ENCODE measurements at places on chromosomes 3 and 15.

DNA sequence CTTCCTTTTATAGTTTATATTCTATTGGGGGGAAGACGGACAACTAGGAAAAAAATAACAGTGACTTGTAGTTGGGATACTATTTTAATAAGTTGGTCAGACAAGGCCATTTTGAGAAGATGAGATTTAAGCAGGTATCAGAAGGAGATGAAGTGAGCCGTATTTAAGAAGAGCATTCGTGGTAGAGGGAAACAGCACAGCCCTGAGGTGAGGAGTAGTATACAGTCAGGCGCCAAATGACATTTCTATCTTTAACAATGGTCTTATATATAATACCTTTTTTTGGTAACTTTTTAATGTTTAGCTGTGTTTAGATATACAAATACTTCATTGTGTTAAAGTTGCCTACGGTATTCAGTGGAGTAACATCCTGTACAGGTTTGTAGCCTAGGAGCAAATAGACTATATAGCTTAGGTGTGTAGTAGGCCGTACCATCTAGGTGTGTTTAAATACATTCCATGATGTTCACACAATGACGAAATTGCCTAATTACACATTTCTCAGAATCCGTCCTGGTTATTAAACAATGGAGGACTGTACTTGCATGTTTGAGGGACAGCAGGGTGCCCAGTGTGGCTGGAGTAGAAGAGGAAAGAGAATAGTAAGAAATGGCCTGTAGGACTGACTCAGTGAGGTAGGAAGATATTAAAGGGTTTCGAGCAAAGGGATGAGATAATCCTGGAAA is 1.6 kb downstream of the NKTR start:
- peak; percentile 22 for DNase-seq

DNA sequence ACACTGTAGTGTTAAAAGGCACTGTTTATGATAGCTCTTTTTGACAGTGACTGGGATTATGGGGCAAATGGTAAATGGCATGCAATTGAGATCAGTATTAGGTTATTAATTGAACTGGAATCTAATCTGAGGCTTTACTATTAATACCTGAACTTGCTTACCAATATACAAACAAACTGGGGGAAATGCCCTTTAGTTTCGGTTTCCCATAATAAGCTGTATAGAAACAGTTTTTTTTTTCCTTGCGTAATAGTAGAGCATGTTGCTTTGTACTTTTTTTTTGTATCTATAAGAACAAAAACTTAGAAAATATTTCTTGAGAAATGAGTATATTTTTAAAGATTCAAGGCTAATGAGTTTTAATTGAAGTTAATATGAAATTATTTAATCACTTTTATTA is 95.0 kb downstream of the FNDC3B start:
- no peak for DNase-seq

- peak; percentile 41 for DNase-seq
Measured at GRCh38 chr3:123090728-123091531, 24.1 kb downstream of the PDIA5 start.

DNA sequence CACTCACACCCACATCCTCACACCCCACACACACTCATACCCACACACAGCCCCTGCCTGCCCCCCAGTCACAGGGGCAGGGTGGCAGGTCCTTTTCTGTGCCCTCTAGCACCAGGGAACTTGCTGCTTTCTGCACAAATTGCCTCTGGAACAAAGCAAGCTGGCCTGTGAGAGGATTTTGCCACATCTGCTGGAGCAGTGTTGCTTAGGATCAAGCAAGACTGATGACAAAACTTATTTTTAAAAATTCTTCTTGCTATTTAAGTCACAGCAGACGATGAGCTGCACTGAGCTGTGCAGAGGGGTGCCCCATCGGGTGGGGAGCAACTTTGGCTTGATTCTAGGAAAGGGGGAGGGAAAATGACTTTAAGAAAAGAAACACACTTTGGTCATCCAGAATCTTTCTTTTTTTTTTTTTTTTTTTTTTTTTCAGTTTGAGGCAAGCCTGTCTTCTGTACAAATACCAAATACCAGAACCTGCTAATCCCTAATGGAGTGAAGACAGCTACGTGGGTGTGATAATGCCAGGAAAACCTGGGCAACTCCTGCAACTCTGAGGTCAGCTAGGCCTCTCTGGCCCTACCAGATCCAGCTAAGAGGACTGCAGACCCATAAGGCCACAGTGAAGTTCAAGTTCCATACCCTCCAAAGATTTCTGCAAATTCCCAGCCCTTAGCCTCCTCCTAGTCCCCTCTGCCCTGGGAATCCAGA is 195.3 kb downstream of the ABHD5 start:
- no peak for DNase-seq

- DNase-seq, result no peak
Measured at GRCh38 chr15:99165956-99166689, 61.2 kb downstream of the SYNM start.

DNA sequence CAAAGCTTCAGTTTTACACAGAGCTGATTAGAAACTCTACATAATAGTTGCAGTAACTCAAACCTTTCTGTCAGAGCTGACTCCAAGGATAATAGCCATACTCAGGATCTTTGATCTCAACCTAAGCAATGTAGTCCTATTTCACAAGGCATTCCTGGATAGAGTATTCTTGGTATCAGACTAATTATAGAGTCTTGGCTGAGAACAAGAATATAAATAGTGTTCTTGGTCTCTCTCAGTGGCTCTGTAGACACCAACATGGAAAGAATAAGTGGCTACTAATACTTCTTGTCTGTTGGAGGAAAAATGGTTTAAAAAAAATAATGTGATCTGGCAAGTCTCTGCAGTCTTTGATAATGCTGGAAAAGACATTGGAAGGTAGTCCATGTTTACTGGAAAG is 55.7 kb downstream of the RIOX2 start:
- no peak for DNase-seq

- no peak for DNase-seq
Measured at GRCh38 chr3:63538919-63539318, 113.6 kb upstream of the SNTN start.

- DNase-seq, result no peak
Measured at GRCh38 chr3:23106666-23107065, 96.5 kb upstream of the UBE2E2 start.

DNA sequence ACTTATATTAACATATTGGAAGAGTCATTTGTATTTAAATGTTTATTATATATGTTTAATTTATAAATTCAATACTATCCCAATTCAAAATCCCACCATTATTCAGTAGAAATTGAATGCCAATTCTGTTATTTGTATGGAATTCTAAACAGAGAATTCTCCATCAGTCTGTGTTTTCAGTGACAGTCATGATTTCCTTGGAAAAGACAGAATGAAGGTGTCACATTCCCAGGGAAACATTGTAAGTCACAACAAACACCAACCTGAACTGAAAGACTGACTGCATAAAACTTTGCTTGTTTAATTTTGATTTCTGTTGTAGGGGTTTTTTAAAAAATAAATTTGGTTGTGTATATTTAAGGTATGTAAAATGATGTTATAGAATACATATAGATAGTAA is 769.8 kb upstream of the BCHE start:
- no peak for DNase-seq

GRCh38 chr3:37862903-37863815 is 1.5 kb downstream of the CTDSPL start:
- no peak for DNase-seq

GRCh38 chr3:30665539-30665938 is 59.1 kb downstream of the TGFBR2 start:
- DNase-seq, result no peak

GRCh38 chr15:52158084-52158765 is 33.0 kb downstream of the GNB5 start:
- DNase-seq, result no peak

DNA sequence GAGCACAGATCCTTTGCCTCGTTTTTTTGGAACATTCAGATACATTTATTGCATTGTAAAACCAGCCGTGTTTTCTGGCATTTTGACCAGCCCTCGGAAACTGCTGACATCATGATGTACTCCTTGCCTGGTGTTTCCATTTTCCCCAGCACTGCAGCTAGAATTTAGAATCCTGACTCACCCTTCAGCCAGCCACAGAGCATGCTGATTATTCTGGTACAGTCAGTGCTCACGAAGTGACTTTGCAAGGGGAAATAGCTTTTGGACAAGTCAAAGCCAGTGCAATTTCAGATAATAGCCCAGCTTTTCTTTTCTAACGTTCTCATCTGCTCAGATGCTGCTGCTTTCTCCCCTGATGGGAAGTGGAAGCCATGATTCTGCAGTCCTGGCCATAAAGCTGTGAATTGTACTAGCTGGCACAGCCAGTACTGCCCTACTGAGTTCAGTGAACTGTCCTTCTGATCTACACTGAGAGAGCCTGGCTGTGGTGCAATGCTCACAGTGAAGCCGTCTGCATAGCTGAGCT is 12.1 kb upstream of the CNBP start:
- DNase-seq, result peak; percentile 96

- DNase-seq, result no peak
Measured at GRCh38 chr15:83565138-83565537, 88.8 kb upstream of the ADAMTSL3 start.

DNA sequence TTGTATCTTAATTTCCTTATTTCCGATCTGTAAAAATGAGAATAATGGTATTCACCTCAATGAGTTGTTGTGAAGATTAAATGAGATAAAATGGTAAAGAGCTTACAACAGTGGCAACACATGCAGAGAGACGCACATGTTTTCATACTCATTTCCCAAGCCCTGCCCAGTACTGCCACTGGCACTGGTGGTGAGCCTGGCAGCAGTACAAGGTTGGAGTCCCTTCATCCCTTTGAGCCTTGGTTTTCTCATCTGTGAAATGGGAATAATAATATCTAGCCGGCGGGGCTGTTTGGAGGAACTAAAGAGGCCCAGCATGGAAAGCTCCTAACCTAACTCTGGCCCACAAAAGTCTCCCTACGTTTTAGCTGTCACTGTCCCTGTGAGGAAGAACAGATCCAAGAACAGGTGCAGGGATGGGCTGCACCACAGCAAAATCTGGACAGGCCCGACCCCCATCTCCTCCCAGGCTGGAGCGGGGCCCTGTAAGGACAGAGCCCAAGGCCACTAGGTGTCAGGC is 866 bp upstream of the CD276 start:
- DNase-seq, result no peak

DNA sequence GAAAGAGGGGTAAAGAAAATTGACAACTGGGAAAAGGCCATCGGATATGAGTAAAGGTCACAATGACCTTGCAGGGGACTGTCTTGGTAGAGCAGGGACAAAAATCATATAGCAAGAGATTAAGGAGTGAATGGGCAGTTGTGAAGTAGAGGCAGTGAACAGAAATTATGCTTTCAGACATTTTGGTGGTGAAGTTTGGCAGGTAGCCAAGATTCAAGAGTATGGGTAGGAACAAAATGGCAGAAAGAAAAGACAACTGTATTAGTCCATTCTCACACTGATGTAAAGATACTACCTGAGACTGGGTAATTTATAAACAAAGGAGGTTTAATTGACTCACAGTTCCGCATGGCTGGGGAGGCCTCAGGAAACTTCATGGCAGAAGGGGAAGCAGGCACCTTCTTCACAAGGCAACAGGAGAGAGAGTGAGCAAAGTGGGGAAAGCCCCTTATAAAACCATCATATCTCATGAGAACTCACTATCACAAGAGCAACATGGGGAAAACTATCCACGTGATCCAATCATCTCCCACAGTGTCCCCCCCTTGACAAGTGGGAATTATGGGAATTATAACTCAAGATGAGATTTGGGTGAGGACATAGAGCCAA is 84.0 kb downstream of the CGNL1 start:
- no peak for DNase-seq

All from IMR-90 (cell line).